ENCODE measurements at places on chromosomes 12 and 14. TPM values are rescaled to one million over a fixed set of nuclear protein-coding genes. Genes with fewer than 3 reads are reported as not detected.

GRCh38 chr12:21718944-21719650 is 55.4 kb downstream of the KCNJ8 start:
- DNase-seq, result no peak

DNA sequence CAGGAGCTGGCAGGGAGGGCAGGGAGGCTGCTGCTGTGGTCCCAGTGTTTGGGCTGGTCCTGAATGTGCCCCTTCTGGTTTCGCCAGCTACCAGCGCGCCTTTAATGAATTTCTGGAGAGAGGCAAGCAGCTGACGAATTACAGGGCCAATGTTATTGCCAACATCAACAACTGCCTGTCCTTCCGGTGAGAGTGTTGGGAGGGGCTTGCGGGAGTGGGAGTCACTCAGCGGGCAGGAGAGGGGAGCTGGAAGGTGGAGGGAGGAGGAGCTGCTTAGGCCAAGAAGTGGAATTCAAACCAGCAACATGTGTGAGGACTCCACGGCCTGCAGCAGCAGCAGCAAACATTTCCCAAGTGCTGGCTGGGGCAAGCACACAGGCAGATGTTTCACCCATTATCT is 7.7 kb downstream of the TNFAIP2 start:
- no peak for DNase-seq

DNA sequence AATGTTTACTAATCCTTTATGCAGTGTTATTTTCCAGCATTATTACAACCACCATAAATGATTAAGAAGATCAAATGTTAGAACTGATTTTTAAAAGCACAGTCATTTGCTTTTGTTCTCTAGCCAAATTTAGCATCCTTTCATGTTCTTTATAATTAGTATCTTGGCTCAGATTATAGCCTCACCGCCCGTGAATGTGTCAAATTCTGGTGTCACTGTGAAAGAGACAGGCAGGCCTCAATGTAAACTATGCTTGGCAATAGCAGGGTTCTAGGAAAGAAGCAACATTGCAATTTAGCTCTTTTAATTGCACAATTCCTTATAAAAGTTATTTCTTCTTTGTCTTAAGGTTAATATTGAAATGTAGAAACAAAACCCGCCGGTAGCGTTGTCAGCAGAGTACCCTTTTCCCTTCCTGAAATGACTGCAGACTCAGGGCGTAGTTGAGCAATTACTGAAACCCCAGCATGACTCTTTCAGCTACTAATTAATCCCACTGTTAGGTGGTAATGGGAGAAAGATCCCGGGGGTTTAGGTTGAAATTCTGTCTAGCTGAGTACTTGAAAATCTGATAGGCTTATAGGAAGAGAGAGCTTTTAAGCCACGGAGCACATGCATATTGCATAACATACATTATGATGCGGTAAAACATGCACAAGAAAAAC is 1600.5 kb upstream of the SEL1L start:
- no peak for DNase-seq

GRCh38 chr12:124110372-124110883 is 137.4 kb downstream of the ZNF664 start:
- no peak for DNase-seq

Gene WNT1
- not detected for total RNA-seq

Measured in Panc1 (cell line).